ENCODE measurements at places on chromosomes 11 and 22.
A peak's percentile ranks its signal among the peaks of the same experiment; 100 is the strongest.

DNA sequence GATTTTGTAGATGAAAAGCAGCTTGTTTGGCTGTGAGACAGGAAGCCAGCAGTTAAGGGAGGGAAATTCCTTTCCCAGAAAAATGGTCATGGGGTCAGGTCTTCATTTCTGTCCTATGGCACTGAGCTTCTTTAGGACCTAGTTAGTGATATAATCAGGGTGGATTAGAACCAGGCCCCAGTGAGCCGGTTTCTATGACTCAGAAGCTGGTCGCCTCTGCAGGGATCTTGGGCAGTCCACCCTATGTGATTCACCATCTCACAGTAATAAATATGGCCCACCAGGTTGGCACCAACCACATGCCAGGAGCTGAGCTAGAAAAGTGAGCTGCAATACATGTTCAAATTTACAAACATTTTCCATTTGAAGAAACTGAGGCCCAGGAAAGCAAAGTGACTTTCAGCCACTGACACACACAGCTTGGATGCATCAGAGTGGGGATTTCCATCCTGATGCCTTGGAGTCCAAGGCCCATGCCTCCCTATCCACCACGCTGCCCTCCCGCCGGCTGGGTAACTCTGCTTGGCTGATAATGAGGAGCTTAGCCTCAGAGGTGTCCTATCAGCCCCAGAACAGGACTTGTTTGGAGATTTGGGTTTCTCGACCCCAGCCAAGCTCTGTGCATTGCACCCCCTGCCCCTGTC is 42.0 kb downstream of the CD82 start:
- no peak for DNase-seq

GRCh38 chr11:5713695-5714094 is 22.6 kb upstream of the OR56B1 start:
- no peak for DNase-seq

- no peak for DNase-seq
Measured at GRCh38 chr22:48568736-48569330, 1258.8 kb downstream of the BRD1 start.

DNA sequence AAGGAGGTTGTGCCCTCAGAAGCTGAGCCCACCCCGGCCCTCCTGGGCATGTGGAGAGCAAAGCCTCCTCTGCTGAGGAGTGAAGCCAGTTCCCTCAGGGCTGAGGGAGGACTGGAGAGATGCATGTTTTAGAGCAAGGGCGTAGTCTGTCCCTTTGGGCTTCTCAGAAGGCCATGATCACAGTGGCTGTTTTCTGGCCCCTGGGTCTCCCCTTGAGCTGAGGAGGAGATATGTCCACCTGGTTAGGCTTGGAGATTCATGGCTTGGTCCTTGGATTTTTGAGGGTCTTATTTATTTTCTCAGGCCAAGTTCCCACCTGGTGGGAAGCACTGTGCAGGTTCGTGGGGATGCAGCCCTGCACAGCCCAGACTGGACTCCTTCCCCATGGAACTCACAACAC is 46.5 kb upstream of the THY1 start:
- DNase-seq, result no peak

GRCh38 chr11:70552167-70553150 is 154.1 kb downstream of the CTTN start:
- no peak for DNase-seq

- no peak for DNase-seq
Measured at GRCh38 chr11:124199702-124200101, 16.6 kb downstream of the OR10D3 start.

DNA sequence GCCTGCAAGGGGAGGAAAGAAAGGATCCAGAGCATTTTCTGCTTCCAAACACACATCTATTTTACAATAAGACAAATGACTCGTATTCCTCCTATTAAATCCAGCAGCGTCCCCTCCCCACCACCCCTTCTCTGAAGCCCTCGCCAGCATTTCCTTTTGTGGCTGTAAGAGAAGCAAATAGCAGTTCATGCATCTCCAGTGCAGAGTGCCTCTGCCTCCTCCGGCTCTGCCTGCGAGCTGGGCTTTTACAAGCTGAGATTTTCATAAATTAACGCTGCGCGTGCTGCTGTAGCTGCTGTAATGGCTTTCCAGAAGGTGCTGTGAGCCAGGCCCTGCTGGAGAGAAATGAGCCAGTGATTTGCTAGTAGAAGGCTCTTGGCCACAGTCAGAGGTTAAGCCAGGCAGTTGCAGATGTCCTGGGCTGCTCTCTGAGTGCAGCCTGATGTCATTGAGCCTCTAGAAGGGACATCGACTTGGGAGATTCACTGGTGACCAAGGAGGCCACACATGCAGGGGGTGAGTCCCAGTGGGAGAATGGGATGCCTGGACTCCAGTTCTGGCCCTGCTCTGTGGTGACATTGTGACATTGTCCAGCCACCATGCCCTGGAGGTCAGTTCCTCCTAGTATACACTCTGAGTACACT is 134.5 kb upstream of the NAV2 start:
- no peak for DNase-seq

- DNase-seq, result no peak
Measured at GRCh38 chr22:44586999-44587736, 89.1 kb upstream of the RTL6 start.

- no peak for DNase-seq
Measured at GRCh38 chr11:74233683-74234082, 62.6 kb downstream of the PPME1 start.

DNA sequence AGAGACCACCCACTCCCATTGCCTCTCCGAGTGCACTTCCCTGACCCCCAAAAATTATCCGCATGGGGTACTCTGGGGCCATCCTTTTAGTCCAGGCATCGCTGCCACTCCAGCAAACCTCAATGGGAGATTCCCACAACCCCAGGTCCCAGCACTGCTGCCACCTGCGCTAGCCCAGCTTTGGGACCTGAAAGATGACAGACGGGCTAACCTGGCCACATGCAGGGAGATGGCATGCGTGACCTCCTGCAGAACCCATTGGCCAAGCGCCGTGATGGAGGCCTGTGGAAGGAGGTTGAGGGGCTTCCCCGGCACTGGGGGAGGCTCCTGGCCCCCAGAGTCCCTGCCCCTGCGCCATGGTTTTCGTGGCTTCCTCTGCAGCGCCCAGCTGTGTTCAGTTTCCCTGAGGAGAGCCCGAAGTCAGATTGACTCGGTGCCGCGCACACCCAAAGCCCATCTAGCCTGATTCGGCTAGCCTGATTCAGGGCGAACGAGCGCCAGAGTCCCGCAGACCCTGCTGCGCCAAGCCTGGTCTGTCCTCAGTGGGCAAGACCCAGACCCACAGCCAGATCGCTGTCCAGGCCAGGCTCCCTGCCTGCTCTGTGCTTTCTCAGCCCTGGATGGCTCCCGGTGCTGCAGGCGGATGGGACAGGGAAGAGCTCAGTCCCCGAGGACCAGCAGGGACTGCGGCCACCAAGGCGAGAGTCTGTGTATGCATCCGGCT is 751 bp upstream of the WNT7B start:
- peak; percentile 41 for DNase-seq

GRCh38 chr11:9222654-9223053 is 42.5 kb downstream of the DENND5A start:
- no peak for DNase-seq

DNA sequence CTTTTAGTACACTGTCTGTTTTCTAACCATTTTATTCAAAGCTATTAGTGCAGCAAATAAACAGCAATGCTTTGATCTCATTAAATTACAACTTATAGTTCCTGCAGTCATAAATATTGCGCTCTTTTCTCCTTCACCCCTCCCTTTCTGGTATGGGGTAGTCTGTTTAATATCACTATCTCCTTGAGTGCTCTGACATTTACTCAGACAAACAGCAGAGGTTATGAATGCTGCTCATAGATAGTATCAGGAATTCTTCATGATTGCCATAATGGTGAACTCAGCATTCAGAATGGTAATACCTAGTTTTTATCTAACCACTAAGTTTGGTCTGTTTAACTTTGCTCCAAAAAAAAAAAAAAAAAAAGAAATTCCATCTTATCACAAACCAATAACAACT is 87.4 kb downstream of the EIF3M start:
- no peak for DNase-seq

GRCh38 chr11:118641397-118642019 is 34.1 kb downstream of the PHLDB1 start:
- no peak for DNase-seq

GRCh38 chr11:16973338-16973964 is 40.8 kb downstream of the PLEKHA7 start:
- DNase-seq, result no peak

- no peak for DNase-seq
Measured at GRCh38 chr22:34283844-34284243, 363.6 kb upstream of the LARGE1 start.

DNA sequence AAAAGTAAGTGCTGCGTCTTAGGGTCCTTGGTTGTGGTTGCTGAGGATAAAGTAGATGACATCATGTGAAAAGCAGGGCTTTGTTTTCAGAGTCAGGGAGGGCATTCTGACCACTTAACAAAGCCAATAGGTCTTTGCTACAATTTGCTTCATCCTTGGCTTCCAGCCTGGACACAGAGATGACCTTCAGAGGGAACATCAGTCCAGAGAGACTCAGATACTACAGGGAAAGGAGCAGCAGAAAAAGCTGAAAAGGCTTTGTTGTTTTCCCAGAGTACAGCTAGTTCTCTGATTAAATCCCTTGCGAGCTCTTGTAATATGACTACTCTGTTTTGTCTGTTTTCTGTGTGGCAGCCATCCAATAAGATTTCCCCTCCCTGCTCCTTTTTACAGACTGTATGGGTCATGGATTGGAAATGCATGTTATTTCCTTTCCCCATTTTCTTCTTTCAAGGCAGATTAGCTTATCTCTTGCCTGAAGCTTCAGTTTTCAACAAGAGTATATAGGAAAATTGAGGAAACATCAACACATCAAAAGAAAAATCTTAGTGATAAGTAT is 31.9 kb downstream of the ATG13 start:
- DNase-seq, result no peak

GRCh38 chr11:117228091-117228490 is 3.8 kb downstream of the PCSK7 start:
- DNase-seq, result no peak

- DNase-seq, result peak; percentile 63
Measured at GRCh38 chr11:22340701-22341587, 2.8 kb downstream of the SLC17A6 start.

DNA sequence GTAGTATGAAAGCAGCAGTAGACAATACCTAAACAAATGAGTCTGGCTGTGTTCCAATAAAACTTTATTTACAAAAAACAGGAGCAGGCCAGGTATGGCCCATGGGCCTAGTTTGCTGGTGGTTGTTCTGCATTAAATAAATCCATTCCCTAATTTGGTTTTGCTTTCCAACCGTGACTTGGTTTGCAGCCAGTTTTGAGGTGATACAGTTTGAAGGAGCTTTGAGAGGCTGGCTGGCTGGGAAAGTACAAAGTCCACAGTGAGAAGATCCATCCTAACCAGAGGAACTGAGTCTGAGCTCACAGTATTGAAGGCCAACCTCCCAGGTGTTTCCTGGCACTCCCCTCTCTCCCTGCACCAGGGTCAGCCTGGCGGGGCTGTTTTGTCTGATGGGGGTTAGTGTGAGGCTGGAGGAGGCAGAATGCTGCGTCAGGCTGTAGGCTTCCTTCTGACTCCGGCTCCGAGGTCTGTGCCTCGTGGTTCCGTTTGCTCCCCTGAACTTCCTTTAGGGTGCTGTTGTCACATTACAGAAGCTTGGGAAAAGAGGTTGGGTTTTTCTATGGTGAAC is 129.5 kb downstream of the MICAL2 start:
- DNase-seq, result no peak

DNA sequence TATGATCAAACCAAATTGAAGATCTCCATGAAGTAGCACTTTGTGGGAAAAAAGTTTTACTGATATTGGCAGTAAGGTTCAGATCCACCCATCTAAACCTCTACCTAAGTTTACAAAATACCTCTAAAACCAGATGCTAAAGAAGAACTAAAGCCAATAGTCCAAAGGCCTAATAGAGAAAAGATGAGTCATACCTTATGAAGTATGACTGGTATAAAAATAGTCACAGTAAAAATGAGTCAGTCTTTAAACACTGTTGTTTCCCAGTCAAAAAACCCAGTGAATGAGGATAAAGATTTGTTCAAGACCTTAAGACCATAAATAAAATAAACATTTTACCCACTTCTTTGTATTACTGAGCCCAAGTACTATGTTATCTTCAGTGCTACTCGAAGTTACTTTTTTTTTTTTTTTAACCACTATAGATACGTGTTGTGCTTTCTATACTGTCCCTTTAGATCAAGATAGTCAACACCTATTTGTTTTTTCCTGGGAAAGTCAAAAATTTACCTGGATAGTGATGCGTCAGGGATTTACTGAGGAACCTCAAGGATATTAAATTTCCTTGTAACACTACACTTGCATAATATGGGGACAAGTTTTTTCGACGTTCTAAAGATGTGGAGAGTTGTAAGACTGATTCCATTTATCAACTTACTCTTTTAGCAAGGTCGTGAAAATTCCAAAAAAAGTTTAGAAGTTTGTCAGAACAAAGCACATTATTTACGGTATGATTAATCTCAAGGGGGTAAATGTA is 87.3 kb downstream of the CCDC73 start:
- DNase-seq, result no peak

DNA sequence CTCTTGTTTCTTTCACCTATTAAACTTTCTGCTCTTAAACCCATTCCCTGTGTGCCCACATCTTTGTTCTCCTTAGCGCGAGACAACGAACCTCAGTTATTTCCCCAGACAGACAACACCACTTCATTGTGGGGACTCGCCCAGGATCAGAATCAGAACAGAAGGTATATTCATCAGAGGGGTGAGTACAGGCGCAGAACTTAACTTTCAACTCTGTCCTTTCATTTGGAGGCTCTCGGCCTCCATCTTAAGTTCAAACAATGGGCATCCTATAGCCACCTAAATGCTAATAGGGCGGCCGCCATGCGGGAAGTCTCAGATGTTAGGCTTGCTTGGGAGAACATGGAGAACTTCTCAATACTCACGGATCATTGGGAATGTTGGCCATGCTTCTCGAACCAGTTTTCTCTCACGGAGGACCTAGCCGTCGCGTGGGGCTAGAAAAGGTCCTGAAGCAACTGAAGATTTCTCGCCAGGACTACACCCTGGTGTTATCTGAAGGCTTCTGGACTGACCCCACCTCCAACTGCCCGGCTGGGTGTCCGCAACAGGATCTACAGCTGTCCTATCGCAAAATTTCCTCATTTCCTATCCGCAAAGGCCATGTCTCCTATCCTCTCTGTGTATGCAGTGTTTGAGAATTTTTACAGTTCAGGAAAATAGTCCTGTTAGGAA is 13.4 kb upstream of the HYLS1 start:
- no peak for DNase-seq

- DNase-seq, result no peak
Measured at GRCh38 chr11:124864176-124864891, 898 bp upstream of the ROBO3 start.

GRCh38 chr11:44817207-44817949 is 90.6 kb downstream of the TSPAN18 start:
- no peak for DNase-seq

DNA sequence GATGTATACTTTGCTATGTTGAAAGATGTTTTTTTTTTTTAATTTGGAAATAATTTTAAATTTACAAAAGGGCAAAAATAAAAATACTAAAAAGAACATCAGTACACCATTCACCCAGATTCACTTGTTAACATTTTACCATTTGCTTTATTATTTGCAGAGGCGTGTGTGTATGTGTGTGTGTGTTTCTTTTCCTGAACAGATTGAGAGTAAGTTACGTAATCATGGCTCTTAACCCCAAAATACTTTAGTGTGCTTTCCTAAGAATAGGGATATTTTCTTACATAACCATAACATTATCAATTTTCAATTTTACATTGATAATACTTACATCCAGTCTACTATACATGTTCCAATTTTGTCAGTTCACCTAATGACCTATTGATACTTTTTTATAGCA is 91.5 kb upstream of the HORMAD2 start:
- DNase-seq, result no peak

All from WTC11 (cell line).